ENCODE measurements at places on chromosomes 6 and 20.
A peak's percentile ranks its signal among the peaks of the same experiment; 100 is the strongest.

DNA sequence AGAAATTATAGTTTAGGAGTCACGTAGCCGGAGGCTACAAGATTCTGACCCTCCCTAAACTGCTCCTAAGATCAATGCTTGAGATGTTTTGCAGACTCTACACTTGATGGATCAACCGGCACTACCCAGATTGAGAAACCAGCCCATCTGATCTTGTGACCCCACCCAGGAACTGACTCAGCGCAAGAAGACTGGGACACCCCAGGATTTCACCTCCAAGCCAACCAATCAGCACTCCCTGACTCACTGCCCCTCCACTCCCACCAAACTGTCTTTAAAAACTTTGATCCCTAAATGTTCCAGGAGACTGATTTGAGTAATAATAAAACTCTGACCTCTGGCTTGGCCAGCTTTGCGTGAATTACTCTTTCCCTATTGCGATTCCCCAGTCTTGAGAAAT lies 99.8 kb downstream of the OPRM1 start:
- DNase-seq = no peak

- peak; percentile 56 for DNase-seq
Measured at GRCh38 chr20:49313283-49313682, 35.4 kb upstream of the ZNFX1 start.

DNA sequence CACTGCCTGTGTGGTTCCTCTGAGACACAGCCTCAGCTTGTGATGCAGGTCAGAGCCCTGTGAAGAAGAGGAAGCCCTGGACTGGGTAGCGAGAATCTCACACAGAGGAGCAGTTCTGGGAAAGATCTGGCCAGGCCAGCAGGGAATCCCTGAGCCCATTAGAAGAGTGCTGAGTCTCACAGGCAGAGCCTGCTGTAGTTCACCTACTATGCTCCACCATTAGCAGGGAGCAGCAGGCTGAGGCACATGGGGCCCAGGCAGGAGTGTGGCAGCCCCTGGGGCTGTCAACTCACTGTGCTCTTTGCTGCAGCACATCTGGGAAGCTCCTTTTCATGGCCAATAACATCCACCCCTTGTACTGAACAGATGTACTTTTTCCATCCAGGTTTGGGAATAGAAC lies 146.8 kb upstream of the B3GAT2 start:
- DNase-seq = no peak

DNA sequence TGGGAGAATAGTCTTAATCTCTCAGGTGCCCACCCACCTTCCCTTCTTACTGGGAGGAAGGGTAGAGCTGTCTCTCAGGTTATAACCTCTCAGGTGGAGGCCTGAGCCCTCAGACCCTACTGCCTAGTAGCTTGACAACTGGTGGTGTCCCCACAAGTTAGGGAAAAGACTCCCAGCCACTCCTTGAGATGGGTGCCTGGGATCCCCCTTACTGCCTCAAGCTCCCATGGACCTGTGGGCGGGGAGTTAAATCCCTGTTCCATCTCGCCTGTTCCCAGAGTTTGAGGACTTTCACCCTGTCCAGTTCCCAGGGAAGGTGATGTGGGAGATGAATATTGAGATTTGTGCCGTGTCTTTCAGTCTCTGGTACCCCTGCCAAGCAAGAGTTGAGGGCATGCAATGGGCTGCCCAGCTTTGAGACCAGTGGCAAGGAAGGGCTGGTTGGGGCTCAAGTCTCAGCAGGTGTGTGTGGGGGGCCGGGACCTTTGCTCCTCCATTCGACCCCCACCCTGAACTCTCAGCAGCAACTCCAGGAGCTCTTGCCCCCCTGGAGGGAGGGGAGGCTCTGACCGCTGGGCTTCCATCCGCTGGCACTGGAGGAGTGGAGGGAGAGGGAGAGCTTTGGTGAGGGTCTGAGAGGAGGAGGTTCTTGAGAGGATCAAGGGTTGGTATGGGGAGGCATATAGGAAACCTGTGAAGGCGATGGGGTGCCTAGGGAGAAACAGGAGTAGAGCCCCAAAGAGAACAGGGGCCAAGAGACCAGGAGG lies 1.1 kb upstream of the PBX2 start:
- no peak for DNase-seq

- no peak for DNase-seq
Measured at GRCh38 chr6:2960935-2961334, 10.4 kb downstream of the SERPINB6 start.

GRCh38 chr6:78436335-78436734 lies 431.0 kb upstream of the IRAK1BP1 start:
- DNase-seq = no peak

- DNase-seq = peak; percentile 16
Measured at GRCh38 chr6:20403766-20404640, 2.3 kb downstream of the E2F3 start.

GRCh38 chr6:158018851-158019361 lies 37.2 kb downstream of the SYNJ2 start:
- DNase-seq = no peak

DNA sequence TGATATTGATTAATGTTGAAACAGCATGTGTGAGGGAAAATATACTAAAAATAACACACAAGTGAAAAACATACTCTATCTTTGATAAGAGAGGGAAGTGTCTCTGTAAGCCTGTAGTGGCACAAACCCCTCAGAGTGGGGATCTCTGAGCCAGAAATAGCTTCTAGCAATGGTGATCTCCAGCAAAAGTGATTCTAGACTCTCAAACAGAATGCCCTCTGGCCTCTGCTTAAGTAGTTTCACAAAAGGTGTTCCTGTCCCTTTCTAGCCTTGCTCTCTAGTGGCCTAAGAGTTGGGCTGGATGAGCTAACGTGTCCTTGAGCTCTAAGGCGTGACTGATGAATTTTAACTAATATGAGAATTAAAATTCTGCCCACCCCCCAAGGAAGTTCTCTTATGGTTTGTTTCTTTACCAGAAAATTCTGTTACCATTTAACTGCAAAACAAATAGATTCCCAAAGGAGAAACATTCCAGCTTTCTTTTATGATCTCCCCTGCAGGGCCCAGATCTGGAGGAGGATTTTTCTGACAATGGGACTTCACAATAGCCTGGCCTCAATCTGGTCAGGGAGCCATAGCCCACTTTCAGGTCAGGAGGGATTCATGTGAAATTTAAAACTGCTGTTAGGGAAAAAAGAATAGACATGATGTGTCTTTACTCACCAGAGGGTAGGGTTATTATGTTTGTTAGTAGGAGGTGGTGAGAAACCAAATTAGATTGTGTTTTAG lies 182.5 kb upstream of the LAMP5 start:
- DNase-seq = no peak

DNA sequence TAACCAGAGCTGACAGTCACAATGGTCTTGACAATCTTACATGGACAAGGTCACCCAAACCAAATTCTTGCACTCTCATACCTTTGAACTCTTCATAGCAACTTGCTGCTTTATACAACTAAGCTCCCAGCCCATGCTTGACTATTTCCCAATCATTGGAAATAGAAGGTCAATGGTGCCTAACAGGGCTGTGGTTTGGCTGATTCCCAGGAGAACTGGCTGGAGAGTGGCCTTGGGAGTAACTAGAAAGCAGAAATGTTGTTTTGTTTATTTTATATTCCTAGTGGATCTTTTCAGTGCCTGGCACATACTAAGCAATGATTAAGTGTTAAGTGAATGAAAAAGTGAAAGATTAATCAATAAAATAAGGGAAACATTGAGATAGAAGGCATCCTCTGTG lies 3.0 kb downstream of the SPINT4 start:
- no peak for DNase-seq

DNA sequence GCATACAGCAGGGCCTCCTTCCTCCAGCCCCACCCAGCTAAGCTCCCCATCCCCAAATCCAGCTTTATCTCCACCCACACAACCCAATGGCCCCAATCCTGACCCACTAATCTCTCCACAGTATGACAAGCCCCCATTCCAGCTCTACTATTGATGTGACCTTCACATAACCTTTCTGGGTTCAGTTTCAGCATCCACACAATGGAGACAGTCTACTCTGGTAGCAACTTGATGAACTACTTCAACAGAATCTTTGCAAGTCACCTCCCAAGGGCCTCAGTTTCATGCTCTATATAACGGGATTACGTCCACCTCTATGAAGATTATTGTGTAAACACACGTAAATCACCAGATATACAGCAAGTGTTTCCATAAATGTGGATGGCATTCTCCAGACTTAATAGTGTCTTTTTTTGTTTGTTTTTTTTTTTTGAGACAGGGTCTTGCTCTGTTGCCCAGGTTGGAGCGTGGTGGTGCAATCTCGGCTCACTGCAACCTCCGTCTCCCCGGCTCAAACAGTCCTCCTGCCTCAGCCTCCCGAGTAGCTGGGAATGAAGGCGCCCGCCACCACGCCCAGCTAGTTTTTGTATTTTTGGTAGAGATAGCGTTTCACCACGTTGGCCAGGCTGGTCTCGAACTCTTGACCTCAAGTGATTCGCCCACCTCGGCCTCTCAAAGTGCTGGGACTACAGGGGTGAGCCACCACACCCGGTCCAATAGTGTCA lies 1.4 kb downstream of the AHCY start:
- DNase-seq = no peak

GRCh38 chr6:154510144-154510905 lies at the start of gene CNKSR3:
TSS of gene CNKSR3 (minus strand) at chr6:154510685. CDS start at chr6:154510114, 571 bp downstream.
- DNase-seq = peak; percentile 78

DNA sequence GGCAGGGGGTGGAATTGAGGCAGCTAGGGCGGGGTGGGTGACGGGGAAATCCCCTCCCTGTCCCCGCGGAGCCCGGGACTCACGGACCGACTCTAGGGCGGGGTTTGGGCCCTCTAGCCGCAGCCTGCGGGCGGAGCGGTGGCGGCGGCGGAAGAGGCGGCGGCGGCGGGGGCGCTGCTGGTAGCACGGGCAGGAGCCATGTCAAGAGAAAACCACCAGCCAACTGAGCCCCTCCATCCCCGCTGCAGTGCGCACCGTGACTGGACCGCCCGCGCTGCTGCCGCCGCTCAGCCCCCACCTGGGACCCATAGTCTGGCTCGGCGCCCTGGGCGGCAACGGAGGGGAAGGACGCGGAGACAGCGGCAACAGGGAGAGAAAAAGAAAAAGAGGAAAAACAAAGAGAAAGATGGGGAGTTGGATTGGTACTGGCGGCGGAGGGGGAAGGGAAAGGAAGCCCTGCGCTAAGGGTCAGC lies 1.2 kb upstream of the C6orf62 start:
- DNase-seq = peak; percentile 40

GRCh38 chr6:144181639-144182038 lies 31.3 kb downstream of the STX11 start:
- no peak for DNase-seq

DNA sequence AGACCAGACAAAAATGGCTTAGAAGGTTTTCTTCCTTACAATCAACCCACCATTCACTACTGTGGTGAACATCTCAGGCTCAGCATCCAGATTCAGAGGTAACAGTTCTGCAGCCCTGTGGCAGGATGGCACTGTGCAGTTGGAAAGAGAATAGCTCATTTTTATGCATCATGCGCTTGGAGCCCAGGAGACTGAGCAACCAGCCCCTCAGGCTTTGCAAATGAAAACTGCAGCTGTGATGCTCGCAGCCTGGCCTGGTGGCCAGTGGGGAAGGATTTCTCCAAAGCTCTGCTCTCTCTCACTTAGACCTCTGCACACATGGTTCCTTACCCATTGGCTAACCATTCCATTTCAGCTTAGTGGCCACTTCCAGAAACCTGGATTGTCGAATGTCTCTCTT lies 45.8 kb downstream of the GABRR2 start:
- DNase-seq = no peak

GRCh38 chr20:45948742-45949541 lies 14.5 kb downstream of the PCIF1 start:
- DNase-seq = no peak

GRCh38 chr6:39225946-39226437 lies 3.3 kb downstream of the KCNK5 start:
- no peak for DNase-seq

- DNase-seq = no peak
Measured at GRCh38 chr20:32329817-32330554, 28.1 kb upstream of the ASXL1 start.

GRCh38 chr20:12581644-12582289 lies 427.0 kb upstream of the SPTLC3 start:
- no peak for DNase-seq

DNA sequence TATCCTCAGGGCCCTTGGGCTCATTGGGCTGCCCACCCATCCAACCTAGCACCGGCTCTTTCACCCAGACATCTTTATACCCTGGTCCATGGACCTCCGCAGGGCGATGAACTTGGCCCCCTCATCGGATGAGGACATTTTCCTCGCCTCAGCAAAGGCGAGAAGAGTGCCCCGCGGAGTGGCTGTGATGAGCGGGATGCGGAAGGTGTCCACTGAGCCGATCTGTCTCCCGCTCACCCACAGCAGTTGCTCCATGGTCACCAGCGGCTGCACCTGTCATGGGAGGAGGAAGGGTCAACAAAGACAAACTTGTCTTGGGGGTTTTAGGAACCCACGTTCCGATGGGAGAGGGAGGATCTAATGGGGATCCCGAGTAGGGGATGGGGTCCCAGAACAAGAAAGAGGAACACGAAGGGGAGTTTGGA lies 690 bp downstream of the NEU1 start:
- no peak for DNase-seq

- DNase-seq = no peak
Measured at GRCh38 chr6:153771577-153771976, 267.5 kb upstream of the OPRM1 start.

GRCh38 chr6:109118337-109118736 lies 23.0 kb downstream of the CEP57L1 start:
- no peak for DNase-seq

DNA sequence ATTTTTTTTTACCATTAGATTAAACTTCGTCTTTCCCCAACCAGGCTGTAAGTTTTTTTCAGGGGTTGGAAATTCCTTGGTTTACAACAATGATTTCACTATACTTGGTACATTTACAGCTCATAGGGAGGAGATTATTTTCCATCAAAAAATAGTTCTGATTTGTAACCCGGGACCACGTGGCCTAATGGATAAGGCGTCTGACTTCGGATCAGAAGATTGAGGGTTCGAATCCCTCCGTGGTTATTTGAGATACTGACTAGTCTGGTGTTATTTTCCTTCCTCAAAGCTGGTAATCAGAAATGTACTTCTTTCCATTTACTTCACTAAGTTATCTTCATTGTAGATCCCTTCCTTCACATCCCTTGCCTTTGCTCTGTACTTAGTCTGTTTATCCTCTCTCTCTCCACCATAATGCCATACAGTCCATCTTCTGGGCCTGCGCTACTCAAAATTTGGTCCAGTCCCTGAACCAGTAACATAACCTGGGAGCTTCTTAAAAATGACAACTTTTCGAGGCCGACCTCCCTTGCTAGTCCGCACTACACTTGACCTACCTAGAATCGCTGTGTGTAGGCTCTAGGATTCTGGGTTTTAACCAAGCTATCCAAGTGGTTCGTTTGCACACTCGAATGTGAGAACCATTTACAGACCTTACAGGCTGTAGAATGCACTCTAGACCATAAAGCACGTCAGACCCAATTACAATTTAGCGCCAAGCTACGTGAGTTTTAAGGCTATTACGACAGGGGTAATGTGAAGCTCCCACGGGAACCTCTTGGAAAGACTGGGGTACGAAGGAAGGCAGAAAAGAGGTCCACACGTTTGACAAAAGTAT lies 42.1 kb upstream of the BTN3A2 start:
- peak; percentile 69 for DNase-seq
